ENCODE measurements at places on chromosomes 5 and 9. TPM values are rescaled to one million over a fixed set of nuclear protein-coding genes. Genes with fewer than 3 reads are reported as not detected.

Gene KCNV2
- total RNA-seq: not detected

Gene DMRT3
- total RNA-seq: not detected

GRCh38 chr5:76808141-76808691, 10.6 kb upstream of the F2RL1 start:
- H3K27me3 ChIP-seq: peaks cover 1% of the 10 kb centered on the region
- H3K27ac ChIP-seq: peak overlapping the region; percentile 65
- no peak for DNase-seq
- peak overlapping the region; percentile 19 for H3K4me3 ChIP-seq

- H3K4me3 ChIP-seq: peak overlapping the region; percentile 14
- H3K36me3 ChIP-seq: peaks cover 33% of the 10 kb centered on the region
- H3K27me3 ChIP-seq: peaks cover 17% of the 10 kb centered on the region
- DNase-seq: no peak
- H3K27ac ChIP-seq: peak overlapping the region; percentile 9
- peaks cover 16% of the 10 kb centered on the region for H3K4me1 ChIP-seq
These were observed 40.8 kb downstream of the BICD2 start for GRCh38 chr9:92723801-92724323.

DNA sequence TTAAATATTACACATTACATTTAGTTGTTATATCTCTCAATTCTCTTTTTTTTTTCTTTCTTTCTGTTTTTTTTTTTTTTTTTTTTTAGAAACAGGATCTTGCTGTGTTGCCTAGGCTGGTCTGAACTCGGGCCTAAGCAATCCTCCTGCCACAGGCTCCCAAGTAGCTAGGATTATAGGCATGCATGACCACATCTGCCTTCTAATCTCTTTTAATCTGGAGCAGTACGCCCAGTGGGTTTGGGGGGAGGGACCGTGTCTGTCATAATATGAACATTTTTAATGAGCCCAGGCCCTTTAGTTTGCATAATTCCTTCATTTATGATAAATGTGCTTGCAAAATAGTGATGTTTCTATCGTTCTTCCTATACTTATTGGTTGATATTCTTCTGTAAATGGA, 10.3 kb downstream of the RHOBTB3 start:
- no peak overlapping the region for H3K4me3 ChIP-seq
- H3K4me1 ChIP-seq: no peaks in the 10 kb centered on the region
- no peak for DNase-seq
- no peaks in the 10 kb centered on the region for H3K36me3 ChIP-seq

GRCh38 chr5:160511280-160511929, 89.8 kb downstream of the PTTG1 start:
- H3K4me3 ChIP-seq: no peak overlapping the region
- no peak for DNase-seq
- peaks cover 4% of the 10 kb centered on the region for H3K27me3 ChIP-seq
- H3K27ac ChIP-seq: no peak overlapping the region

DNA sequence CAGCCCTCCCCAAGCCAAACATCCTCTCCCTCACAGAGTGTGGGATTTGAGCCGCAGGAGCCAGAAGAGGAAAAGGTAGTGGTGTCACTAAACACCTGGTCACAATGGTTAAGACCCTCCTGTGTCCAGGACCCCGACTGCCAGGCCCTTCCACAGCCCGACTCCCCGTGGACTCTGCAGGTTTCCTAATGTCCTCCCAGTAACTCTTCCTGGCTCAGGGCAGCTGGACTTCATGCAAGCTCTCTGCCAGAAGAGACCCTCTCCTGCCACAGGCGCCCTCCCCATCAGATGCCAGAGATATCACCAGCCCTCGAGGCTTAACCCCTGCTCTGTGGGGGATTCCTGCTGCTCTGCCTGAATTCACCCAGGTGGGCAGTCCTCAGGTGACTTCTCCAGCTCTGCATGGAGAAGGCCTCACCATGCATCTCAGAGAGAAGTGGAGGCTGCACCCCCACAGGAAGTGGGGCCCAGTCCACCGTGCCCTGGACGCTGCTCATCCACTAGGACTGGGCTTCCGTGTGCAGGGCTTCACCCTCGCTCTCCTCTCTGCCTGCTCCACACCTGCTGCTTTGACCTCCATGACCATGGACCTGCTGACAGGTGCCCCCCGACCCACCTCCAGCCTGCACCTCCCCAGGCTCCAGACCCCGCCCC, 111.2 kb downstream of the ADAMTS2 start:
- no peak for DNase-seq
- peaks cover 18% of the 10 kb centered on the region for H3K4me1 ChIP-seq
- H3K27me3 ChIP-seq: peaks cover 3% of the 10 kb centered on the region
- peaks cover 5% of the 10 kb centered on the region for H3K36me3 ChIP-seq

DNA sequence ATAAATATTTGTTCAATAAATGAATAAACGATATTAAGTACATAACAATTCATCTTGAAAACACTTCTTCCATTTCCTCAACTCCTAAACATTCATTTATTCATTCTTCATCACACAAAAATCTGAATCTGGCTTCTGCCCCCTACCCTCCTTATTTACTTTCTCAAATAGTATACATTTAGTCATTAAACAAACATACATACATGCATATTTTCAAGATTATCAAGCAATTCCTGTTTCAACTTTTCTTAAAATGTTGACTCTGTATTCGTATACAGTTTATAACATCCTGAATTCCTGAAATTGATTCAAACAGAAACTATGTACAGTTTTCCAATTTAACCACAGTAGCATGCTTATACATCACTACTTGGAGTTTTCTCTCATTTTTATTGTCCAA, 129.0 kb downstream of the MUSK start:
- no peaks in the 10 kb centered on the region for H3K4me1 ChIP-seq
- no peaks in the 10 kb centered on the region for H3K27me3 ChIP-seq
- H3K4me3 ChIP-seq: no peak overlapping the region
- H3K36me3 ChIP-seq: no peaks in the 10 kb centered on the region

DNA sequence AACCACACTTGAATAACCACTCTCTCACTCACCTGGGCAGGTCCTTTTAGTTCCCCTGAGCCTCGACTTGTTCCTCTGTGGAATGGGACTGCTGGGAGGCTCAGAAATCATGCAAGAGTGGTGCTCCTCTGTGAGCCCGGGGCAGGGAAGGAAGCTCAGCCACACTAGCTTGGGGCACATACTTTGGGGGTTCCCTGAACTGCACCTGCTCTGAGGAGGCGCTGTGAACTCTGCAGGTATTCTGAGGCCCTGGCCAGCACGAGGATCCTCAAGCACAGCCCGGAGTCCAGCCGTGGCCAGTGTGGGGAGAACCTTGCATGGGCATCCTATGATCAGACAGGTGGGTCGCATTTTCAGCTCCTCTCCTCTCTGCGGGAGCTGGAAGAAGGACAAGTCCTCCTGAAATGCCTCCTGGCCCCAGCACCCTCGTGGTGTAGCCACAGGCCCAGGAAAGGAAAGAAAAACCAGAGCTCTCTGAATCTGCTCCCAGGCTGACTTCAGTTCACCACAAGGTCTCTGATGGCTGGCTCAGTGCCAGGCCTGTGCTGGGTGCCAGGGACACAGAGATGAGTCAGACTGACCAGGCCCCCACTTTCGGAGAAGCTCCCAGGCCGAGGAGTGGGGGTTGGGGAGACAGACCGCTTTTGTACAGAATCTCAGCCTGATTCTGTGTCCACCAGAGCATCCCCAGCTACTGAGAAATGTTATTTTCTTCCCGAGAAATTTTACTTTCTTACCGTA, 11.9 kb downstream of the GLIPR2 start:
- no peak for DNase-seq
- H3K27me3 ChIP-seq: peaks cover 16% of the 10 kb centered on the region
- H3K4me1 ChIP-seq: peaks cover 20% of the 10 kb centered on the region
- H3K4me3 ChIP-seq: no peak overlapping the region
- H3K36me3 ChIP-seq: peaks cover 22% of the 10 kb centered on the region

Measured in endothelial cell (in vitro differentiated cells).